ENCODE measurements at places on chromosomes 1 and 21.

DNA sequence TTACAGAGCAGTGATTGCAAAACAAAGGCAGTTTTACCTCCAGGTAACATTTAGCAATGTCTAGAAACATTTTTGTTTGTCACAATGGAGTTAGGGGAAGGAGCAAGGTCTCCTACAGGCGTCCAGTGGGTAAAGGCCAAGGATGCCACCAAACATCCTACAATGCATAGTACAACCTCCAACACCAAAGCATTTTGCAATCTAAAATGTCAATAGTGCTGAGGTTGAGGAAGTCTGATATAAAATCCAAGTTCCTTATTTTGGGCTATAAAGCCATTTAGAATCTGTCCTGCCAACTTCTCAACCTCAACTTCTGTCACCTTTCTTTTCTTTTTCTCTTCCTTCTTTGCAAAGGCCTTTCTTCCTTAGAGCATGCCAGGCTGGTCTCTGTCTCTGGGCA is 111.2 kb downstream of the FASLG start:
- no peak for DNase-seq

DNA sequence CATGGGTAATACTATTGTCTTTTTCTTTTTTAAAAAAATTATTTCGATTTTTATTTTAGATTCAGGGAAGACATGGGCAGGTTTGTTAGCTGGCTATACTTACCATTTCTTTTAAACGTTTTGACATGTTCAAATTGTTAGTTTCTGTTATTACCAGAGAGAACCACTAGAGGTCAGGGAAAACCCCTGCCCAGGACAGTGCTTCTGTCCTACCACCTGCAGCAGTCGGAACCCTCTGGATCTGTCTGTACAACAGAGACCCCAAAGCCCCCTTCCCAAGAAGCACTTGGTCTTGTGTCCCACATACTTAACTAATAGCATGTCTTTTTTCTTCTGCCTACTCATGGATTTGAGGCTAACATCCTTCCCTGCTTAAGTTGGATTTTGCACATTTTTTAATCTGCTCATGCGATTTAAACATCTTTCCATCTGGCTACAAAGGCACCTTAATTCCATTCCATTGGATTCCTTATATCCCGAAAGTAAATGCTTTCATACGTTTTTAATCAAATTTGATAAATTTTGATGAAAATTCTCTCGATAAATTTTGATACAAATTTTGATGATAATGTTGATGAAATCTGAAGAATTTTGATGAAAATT is 10.0 kb upstream of the C1orf115 start:
- DNase-seq, result peak; percentile 75

DNA sequence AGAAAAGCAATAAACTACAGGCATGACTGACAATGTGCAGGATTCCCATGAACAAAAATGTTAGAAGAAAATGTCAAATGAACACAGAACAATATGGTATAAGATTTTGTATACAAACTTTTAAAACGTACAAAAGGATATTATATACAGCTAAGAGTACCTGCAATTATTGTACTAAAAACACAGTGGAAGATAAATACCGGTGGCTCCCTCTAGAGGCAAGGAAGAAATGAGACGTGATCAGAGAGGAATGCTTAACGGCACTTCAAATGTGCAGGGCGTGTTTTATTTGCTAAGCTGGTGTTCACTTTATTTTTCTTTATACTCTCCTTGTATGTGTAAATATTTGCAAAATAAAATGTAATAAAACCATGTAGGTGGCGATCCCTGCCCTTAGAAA is 191.8 kb upstream of the SAMSN1 start:
- peak; percentile 79 for DNase-seq

DNA sequence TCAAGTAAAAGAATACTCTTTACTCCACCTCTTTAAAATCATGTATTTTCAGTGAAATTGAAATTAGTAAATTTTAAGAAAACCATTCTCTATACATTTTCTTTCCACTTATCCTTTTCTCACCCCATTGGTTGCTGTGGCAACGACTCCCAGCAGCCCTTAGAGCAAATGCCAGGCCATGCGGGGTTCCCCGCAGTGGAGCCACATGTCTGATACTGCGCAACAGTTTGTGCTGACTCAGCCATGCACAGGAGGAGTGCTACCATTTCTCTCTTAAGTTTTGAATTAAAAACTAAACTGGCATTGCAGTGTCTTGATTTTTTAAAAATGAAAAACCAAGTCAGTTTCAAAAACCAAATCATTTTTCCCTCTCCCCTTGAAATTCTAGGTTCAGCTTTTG is 214.1 kb upstream of the L1TD1 start:
- no peak for DNase-seq

GRCh38 chr1:70706381-70707037 is 295.4 kb downstream of the CTH start:
- peak; percentile 44 for DNase-seq

GRCh38 chr1:110896090-110896489 is 23.1 kb downstream of the CD53 start:
- no peak for DNase-seq

DNA sequence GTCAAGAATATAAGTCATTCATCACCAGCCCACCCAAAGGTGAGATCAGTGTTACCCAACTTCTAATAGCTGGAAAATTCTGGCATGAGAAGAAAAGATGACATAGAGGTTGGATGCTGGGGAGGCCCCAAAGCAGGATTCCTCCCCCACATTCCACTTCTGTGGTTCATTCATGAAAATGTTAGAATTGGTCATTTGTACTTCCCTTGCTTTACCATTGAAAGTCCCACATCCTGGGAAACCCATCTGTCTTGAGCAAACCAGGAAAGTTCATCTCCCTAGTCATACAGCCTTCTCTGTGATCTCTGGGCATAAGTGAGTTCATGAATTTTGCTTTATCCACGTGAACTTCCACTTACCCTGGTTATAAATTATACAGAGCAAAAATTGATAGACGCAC is 66.8 kb downstream of the SERINC2 start:
- DNase-seq, result no peak

Data from DMS53 (cell line).